ENCODE measurements at places on chromosomes 13 and 19. TPM values are rescaled to one million over a fixed set of nuclear protein-coding genes. Genes with fewer than 3 reads are reported as not detected.

DNA sequence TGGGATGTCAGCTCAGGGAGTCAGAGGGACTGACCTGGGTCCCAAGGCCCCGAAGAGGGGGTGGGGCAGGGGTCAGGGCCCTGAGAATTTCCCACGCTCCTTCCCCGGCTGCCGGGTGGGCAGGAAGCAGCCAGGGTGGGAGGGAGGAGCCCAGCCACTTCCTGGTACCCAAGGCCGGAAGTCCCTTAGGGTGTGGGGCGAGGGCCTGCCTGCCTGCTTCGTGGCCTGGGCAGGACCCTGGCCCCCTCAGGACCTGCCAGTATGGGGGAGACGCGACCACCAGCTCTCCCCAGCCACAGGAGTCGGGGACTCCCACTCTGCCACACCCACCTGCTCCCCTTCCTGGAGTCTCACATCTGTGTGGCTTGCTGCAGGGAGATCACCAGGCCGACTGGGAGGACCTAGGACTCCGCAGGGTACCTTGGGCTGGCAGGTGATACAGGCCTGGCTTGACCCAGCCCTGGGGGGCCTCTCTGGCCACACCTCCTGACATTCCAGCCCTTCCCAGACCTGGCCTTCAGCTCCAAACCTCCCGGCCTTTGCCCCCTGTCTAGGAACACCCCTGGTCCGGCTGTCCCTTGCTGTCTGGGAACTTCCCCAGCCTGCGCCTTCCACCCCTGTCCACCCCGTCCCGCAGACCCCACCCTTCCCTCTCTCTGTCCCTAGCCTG, 9.8 kb upstream of the CIRBP start:
- peak; percentile 68 for DNase-seq

The LIPE gene
- polyA plus RNA-seq, result 9.9 TPM

DNA sequence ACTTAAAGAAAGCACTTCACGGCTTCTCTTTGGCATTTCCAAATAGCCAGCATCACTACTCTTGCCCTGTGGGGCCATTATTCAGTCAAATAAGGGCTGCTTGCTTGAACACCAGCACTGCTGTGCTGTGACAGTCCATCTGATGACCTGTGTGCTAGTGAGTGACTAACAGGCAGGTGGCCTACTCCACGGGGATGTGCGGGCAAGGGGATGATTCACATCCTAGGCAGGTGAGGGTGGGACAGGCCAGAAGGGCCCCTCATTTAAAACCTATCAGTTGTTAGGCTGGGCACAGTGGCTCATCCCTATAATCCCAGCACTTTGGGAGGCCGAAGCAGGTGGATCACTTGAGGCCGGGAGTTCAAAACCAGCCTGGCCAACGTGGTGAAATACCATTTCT, 8.2 kb downstream of the CCNE1 start:
- peak; percentile 18 for DNase-seq

- DNase-seq, result no peak
These were observed 18.2 kb upstream of the QTRT1 start for GRCh38 chr19:10683064-10683426.

The TMPRSS9 gene
- not detected for polyA plus RNA-seq

The LRCH1 gene
- polyA plus RNA-seq, result 10.2 TPM

- no peak for DNase-seq
These were observed 539.7 kb downstream of the RFC3 start for GRCh38 chr13:34357435-34358232.

DNA sequence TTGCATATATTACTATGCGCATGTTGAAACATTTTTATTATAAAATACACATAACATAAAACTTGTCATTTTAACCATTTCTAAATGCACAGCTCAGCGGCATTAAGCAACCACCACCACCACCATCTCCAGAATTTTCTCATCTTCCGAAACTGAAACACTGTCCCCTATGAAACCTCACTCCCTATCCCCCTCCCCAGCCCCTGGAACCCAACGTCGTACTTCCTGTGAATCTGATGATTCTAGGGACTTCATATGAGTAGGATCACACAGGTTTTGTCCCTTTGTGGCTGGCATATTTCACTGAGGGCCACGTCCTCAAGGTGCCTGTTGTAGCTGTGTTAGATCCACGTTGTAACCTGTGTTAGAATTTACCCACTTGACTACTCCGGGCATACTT, 716 bp upstream of the MAP2K2 start:
- no peak for DNase-seq

GRCh38 chr19:9313756-9314155, 4.1 kb upstream of the ZNF699 start:
- no peak for DNase-seq

The CYP4F8 gene
- not detected for polyA plus RNA-seq

The ACP7 gene
- 0.13 TPM for polyA plus RNA-seq

GRCh38 chr19:10346509-10346908, 7.1 kb upstream of the ICAM3 start:
- DNase-seq, result no peak

The GIPR gene
- polyA plus RNA-seq, result 0.65 TPM

The S1PR5 gene
- 0.84 TPM for polyA plus RNA-seq

GRCh38 chr19:34867631-34868030, 59.1 kb upstream of the ZNF30 start:
- no peak for DNase-seq

DNA sequence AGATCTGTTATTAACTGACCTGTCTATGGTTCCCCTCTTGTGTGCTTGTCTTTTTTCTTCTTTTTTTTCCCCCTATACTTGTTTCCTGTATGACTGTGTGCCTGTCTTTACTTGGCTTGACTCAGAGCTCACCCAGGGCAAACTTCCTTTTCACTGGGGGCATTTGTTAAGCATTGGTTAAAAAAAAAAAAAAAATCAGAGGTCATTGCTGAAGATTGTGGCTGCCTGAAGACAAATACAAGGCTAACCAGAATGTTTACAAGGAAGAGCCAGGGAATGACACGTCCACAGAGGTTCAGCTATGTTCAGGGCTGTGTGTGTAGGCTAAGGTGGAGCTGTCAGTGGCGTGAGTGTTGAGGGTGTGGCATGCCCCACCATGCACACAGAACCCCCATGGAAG, 47.1 kb downstream of the LNX2 start:
- no peak for DNase-seq

DNA sequence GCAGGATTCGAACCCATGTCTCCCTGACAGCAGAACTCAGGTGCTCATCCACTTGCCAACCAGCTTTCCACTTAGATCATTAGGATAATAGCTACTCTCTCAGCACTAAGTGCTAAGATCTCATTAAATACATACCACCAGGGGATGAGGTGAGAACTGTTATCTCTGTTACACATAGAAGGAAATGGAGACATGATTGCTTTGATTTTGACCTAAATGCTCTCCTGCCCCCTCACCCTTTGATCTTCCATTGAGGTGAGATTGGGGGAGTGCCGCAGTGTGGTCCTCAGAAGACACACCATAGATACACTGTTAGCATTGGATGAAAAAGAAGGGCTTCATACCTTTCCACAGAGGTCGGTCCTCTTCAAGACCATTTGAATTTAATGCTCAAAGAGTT, 38.9 kb upstream of the NPAS1 start:
- DNase-seq, result no peak

- no peak for DNase-seq
These were observed 24.9 kb upstream of the ZNF681 start for GRCh38 chr19:23783636-23784035.

The ZNF600 gene
- polyA plus RNA-seq, result 4.1 TPM

The CRLF1 gene
- polyA plus RNA-seq, result 6.6 TPM

- no peak for DNase-seq
These were observed 113.4 kb upstream of the SLITRK5 start for GRCh38 chr13:87557788-87558187.

DNA sequence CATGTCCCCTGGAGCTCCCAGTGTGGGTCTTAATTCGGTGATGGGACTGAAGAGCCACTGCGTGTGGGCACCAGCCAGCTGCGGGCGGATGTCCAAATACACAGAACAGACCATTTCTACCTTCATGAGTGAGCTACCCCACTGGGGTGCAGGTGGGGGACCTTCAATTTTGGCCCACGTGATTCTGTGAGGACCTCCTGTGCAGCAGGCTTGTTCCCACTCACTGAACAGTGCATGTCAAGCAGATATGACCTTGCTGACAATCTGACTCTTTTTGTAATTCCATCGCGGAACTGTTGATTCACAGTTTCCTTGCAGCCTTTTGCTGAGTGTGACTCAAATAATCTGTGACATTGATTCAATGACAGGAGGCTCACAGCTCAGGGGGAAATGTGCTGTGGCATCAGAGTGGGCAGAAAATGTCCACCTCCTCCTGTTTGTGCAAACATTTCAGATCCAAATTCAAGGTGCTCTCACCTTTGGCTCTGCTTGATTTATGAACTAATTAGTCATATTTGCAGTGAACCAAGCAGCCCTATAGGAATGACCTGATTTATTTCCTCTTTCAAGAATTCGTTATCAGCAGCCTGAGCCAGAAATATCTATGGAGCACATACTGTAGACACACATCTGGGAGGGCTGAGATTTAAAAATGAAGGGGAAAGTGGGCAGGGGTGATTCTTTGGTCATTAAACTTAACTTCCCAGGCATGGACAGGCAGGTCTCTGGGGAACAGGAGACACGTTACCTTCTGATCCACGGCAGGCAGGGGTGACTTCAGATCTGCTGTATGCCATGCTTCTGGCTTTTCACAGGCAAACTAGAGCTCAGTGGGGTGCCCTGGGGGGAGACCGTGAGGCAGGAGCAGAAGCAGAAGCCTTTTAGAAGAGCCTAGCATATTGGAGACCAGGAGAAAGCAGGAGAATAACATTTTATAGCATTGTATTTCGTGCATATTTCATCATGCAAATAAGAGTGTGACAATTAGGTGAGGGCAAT, 170.0 kb upstream of the KL start:
- no peak for DNase-seq

GRCh38 chr19:36019061-36019670, 5.2 kb upstream of the ALKBH6 start:
- no peak for DNase-seq

GRCh38 chr19:43332058-43332922, 21.2 kb upstream of the CD177 start:
- DNase-seq, result no peak

DNA sequence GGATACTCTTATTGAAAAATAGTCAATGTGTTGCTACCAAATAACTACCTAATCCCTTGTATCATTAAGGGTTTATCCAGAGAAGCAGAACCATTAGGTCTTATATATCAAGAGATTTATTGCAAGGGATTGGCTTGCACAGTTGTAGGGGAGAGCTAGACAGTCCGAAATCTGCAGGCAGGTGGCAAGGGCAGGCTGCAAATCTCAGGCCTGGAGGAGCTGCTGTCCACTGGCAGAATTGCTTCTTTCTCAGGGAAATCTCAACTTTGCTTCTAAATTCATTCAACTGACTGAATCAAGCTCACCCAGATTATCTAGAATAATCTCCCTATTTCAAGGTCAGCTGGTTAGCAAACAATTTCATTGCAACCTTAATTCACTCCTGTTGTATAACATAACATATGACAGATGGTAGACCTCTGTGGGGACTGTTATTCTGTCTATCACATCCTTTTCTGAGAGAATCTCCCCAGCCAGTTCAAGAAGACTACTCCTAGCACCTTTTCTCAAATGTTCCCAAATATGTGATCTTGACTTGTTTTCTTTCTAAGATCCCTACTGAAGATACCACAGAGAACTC, 194.2 kb downstream of the NHLRC3 start:
- DNase-seq, result no peak

DNA sequence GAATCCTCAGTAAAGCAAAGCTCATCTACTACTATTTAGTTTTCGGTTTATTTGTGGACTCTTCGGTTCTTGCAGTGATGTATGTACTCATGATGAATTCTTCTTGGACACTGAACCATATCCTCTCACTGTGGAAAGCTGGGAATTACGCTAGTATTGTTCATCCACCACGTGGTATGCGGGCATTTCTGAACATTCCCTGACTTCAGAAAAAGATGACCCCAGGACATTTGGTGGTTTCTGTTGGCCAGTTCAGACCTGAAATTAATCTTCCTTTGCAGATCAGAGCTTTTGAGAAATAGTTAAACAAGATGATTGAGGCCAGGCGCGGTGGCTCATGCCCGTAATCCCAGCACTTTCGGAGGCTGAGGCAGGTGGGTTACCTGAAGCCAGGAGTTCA, 25.3 kb upstream of the FBN3 start:
- peak; percentile 39 for DNase-seq

The B9D2 gene
- 15.7 TPM for polyA plus RNA-seq

DNA sequence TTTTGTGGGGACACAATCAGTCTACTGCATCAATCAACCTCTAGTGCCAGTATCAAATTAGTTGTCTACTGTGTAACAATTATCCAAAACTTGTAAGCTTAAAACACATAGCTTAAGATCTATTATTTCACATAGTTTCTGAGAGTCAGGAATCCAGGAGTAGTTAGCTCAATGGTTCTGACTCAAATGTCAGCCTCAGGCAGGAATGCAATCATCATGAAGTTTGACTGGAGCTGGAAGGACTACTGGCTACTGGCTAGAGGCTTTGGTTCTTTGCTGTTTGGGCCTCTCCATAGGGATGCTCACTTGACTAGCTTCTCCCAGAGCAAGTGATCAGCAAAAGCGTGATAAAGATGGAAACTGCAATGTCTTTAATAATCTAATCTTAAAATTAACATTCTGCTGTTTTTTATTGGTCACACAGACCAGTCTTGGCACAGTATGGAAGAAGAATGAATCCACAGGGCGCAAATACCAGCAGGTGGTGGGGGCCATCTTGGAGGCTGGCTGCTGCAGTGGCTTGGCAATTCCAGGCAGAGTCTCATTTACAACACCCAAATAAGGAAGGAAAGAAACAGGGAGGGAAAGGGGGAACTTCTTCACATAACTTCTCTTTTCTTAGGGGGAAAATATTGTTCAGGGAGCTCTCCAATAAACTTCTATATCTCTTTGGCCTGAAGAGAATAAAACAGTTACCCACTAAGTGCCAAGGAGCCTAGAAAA, 15.7 kb downstream of the CAB39L start:
- DNase-seq, result no peak

DNA sequence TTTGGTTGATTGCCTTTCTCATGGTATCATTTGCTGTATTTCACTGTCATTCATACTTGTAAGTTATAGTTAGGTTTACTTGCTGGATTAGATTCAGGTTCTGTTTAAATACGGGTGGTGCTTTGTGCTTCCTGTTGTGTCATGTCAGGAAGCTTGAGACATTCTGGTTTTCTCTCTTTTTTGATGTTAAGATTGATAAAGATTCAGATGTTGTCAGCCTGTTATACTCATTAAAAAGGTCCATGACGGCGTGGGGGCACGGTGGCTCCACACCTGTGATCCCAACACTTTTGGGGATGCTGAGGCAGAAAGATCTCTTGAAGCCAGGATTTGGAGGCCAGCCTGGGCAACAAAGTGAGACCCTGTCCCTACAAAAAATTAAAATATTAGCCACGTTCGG, 45.7 kb downstream of the NAA16 start:
- DNase-seq, result no peak

DNA sequence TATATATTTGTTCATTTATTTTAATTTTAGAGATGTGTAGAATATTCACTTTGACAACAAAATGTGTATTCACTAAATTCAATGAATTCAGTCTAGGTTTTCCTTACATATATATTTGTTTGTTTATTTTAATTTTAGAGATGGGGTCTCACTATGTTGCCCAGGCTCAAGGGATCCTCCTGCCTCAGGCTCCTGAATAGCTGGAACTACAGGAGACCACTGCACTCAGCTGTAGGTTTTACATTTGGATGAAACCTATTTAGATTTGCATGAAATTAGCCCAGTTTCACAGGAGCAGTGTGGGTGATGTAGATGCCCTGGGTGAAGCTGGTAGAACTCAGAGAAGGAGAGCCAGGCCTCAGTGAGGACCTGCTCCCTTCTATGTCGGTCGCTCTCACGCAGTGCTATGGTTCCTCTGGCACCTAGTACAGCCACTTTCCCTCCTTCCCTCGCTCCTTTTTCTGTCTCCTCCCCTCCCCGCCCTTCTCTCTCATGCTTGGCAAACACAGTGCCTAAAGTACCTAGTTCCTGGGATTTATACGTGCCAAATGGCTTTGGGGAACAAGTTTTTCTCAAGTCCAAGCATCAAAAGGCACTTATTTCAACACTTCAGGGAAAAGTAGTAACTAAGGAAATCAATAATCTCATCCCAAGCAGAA, 14.7 kb upstream of the HMGB1 start:
- no peak for DNase-seq
